ENCODE measurements at places on chromosomes 1 and 21.

DNA sequence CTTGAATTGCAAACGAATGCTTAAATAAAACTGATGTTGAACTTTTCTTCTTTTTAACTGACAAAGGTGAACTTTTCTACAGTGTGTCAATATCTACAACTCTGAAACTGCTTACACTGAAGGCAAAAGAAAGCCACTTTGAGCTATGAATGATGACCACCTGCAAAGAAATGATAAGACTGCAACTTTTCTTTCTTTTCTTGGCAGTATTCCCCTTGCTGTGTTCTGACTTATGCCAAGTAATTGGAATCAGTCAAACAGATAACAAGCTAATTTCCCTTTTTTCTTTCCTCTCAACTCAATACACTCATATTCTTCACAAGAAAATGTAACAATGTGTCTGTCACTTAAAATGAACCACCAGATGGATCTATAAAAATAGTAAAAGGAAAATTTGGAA, 588.1 kb upstream of the BRINP3 start:
- no peak for DNase-seq

- DNase-seq, result no peak
Observed at GRCh38 chr1:82048596-82048995, 247.9 kb downstream of the ADGRL2 start.

GRCh38 chr1:173134029-173134428, 73.1 kb downstream of the TNFSF4 start:
- DNase-seq, result no peak

DNA sequence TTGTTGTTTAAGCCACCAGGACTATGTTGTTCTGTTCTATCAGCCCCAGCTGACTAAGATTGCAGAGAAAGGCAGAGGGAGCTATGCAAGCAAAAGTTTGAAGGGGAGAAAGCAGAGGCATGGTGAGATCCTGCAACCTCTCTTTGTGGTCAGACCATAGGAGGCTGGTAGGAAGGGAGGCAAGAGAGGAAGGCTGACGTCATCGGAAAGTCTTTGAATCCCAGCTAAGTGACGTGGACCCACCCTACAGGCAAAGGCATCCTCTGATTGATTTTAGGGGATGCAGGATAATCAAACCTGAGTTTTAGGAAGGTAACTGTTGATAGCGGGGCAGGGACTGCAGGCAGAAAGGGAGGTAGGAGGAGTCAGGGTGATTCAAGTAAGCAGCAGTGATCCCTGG, 23.3 kb upstream of the TNNI1 start:
- DNase-seq, result no peak

- no peak for DNase-seq
Observed at GRCh38 chr1:53544728-53545515, 85.7 kb downstream of the DMRTB1 start.

GRCh38 chr1:195763146-195763906, 844.9 kb downstream of the KCNT2 start:
- DNase-seq, result no peak

GRCh38 chr1:9778905-9779304, 44.9 kb downstream of the CLSTN1 start:
- no peak for DNase-seq

DNA sequence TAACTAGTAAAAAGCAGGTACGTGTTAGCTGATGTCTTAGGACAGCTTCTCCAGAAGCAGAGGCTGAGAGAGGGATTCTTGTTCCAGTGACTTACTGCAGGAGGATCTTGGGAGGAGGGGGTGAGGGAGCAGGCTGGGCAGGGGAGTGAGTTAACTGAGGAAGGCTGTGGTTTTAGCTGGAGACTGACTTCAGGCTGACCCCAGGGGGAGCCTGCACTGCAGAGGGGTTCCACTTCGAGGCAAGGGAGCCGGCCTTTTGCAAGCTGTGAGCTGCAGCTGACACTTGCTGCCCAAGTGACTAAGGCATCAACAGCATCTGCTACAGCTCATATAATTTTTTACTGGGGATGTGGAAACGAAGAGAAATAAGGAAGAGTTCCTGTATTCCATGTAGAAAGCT, 50.4 kb upstream of the SOD1 start:
- no peak for DNase-seq

DNA sequence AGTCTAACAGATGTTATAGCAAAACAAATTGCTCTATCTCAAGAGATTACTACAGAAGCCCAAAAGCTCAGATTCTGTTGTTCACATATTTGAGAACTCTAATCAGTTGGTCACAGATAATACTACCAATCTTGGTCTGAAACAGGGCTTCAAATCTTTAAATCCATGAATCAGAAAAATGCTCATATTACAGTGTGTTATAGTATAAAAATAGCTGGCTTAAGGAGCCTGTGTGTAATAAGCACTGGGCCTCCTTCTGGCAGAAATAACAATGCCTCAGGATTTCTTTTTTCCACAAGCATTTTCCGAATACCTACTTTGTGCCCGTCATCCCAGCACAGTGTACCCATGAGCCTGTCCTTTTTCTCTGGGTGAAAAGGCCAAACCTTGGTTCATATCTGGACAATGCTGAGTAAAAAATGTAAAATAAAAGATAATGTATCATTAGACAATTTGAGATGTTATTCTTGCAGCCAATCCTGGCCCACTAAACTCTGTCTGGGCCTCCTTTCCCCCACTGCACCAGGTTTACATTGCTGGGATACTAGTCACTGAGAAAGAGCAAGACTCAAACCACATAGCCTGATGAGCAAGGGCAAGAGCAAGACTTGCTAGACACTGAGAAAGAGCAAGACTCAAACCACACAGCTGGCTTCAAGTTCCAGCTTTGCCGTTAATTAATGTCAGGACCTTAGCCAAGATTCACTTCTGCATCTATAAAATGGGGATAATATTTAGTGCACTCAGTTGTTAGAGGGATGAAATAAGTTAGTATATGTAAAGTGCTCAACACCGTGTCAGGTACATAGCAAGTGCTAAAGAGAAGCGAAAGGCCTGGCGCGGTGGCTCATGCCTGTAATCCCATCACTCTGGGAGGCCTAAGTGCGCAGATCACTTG, 17.0 kb upstream of the ADAR start:
- no peak for DNase-seq

GRCh38 chr1:34272152-34272551, 95.4 kb downstream of the C1orf94 start:
- no peak for DNase-seq

GRCh38 chr1:111770916-111771315, 15.2 kb downstream of the DDX20 start:
- DNase-seq, result no peak

DNA sequence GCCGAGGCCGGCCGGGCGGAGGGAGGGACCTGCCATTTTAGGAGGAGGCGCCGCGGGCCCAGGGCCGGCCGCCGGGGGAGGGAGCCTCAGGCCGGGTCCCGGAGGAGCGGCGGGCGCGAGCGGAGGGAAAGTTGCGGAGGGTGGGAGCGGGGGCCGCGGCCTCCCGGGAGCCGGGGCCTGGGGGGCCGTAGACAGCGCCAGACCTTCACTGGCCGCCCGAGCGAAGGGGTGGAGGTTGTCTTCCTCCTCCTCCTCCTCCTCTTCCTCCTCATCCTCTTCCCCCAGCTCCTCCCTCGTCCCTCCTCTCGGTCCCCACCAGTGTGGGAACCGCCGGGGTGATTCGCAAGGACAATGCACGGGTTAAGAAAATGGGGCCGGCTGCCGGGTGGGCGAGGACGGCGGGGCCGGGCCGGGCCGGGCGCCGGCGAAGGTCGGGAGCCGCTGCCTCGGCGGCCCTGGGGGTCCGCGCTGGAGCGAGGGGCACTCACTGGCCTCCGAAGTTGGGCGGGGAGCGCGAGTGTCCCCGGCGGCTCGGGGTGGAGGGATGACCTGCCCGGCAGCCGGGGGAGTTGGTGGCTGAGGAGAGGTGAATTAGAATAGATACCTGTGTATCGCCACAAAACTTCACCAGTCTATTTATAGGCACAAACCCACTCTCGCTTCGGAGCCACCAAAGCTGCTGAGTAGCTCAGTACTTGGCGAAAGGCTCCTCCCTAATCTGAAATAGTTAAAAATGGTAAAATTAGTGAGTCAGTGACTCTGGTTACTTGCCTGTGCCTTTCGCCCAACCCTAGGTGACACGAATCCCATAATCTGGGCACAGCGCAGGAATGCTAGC, 1.3 kb downstream of the DYRK1A start:
- no peak for DNase-seq

DNA sequence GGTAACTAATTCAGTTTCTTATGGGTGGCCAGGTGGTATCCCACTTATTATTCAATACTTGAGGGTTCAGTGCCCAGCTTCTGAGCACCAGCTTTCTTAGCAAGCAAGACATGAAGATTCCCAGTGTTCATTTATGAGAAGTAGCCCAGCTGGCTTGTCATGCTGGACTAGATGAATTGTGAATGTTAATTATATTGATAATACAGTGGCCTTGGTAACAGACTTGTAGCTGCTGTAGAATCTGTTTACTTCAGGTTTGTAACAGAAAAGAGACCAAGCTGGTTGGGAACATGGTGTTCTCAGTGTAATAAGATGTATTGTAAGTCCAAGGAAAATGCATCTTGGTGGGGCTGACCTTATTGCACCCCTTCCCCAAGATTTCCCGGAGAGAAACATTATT, 10.1 kb downstream of the AHCYL1 start:
- no peak for DNase-seq

GRCh38 chr1:220797553-220797952, 10.8 kb downstream of the MTARC1 start:
- DNase-seq, result no peak

DNA sequence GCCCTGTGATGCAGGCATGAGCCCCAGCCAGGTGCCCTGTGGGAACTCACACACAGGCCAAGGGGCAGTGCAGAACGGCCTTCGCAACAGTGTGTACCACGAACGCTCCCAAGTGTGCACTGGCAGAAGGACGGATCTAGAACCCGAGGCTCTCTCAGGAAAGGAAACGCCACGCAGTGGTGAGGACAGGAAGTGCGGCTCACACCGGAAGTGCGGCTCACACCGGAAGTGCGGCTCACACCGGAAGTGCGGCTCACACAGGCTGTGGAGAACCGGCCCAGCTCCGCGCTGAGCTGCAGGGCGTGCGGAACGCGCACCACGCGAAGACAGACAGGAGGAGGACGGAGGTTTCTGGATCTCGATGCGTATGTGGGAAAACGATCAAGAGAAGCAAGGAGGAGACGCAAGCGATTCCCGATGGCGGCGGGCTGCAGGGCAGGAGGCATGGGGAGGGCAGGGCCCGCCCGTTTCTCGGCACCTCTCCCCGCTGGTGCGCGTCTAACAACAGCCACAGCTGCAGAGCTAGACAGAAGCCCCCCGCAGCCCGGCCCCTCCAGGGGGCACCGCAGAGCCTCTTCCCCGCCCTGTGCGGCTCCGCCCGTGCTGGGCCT, 35.9 kb upstream of the TMEM52 start:
- DNase-seq, result no peak

DNA sequence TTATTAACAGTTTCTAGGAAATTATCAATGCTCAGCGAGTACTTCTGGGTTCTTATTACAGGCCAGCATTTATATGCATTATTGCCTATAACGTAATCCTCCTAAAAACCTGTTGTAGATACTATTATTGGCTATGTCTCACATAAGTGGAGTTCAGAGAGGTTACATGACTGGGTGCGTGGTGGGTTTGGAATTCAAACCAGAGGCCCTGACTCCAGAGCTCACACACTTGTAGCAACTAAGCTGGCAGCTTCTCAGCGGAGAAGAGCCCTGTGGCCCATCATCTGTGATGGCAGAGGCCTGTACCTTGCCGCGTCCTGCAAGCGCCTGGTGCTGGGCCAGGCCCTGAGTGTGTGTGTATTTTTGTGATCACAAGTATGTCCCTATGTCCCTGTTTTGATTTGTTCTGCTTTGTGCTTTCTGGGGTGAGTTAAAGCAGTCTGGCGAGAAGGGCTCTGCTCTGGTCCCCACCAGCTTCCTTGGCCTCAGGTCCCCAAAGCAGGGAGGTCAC, 66.7 kb downstream of the HTR6 start:
- no peak for DNase-seq

DNA sequence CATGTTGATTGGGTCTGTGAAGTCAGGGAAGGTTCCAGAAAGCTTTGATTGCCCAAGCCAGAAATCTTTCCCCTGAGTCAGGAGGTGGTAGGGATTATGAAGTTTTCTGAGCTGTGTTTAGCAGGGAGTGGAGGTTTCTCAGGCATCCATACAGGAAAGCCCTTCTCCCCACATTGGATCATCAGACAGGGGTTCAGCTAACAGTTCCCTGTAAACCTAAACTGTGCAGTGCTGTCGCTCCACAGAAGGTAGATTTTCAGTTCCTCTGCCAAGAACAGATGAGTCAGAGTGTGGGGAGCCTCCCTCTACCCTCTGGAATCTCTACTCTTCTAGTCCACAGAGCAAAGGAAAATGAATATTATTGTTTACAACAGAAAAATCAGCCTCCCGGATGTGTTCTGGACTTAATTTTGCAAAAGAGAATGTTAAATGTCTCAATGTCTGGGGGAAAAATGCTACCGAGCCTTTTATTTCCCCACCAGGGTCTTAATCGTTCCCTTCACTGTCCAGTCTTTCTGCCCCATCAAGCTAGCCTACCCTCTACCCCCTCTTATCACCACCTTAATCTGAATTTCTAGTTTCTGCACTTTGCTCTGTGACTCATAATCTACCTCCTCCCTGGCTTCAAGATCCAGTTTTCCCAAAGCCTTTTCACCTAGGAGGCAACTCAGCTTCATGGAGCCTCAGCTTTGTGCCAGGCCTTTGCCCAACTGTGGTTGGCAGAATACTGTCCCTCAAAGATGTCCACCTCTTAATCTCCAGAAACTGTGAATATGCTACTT, 355.6 kb downstream of the PRDM2 start:
- DNase-seq, result no peak

DNA sequence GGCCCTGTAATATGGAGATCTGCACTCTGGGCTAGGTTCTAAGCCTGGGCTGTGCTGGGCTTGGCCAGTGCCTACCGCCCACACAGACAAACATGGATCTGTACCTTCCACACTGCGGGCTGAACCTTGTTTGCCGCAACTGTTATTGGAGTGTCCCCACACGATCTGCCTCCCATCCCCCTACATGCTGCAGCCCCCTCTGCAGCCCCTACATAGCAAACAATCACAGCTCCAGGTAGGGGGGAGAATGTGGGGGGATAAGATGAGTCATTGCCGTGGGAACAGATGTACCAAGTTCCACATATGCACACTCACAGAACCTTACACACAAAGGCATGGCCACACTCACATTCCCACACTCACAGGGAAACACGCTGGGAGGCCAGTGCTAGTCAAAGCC, 2.1 kb upstream of the HCRTR1 start:
- no peak for DNase-seq

DNA sequence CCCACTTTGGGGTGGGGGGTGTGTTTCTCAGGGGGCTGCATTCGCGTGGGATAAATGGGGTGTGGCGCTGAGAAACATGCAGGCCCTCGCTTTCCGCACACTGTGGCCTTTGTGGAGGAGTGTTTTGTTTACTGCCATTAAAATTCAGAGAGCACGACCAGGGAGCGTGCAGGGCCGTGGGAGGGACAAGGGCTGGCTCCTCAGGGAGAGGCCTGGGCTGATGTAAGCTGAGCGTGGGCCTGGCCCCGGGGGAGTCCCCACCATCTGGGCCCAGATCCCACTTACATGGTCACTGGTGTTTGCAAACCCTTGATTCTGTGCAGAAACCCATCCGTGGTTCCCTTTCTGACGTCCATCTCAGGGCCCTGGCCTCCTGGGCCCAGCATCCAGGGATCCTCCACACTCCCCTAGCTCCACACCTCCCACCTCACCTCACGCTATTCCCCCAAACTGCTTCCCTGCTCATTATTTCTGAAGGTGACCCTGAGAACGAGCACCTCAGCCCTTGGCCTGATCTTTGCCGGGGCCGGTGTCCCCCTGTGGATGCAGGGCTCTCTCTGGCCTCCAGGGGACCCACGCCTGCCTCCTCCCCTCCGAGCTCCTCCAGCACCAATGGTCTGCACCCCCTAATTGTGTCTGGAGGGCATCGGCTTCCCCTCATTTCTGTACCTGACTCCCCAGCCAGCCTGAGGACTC, 92.5 kb upstream of the SIM2 start:
- DNase-seq, result no peak

GRCh38 chr1:209774592-209774991, 9.8 kb downstream of the C1orf74 start:
- no peak for DNase-seq
